ENCODE measurements at places on chromosomes 11 and 22.

DNA sequence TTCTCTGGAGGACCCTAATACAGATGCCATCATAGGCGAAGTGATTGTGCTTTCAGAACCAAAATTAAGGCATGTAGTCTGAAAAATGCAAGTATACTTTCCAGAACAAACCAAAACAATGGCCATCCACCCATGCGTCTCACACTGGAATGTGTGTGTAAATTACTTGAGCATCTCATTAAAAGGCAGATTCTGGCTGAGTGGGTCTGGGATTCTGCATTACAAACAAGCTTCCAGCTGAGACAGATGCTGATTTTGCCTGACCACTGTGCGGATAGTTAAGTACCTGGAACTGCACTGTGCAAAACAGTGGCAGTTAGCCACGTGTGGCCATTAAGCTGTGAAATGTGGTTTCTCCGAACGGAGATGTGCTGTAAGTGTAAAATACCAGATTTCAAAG is 26.2 kb downstream of the RRP7A start:
- no peak for DNase-seq

- no peak for DNase-seq
Observed at GRCh38 chr11:73381589-73381988, 5.4 kb downstream of the RELT start.

- DNase-seq: no peak
Observed at GRCh38 chr11:61844909-61845565, 16.9 kb downstream of the FADS2 start.

DNA sequence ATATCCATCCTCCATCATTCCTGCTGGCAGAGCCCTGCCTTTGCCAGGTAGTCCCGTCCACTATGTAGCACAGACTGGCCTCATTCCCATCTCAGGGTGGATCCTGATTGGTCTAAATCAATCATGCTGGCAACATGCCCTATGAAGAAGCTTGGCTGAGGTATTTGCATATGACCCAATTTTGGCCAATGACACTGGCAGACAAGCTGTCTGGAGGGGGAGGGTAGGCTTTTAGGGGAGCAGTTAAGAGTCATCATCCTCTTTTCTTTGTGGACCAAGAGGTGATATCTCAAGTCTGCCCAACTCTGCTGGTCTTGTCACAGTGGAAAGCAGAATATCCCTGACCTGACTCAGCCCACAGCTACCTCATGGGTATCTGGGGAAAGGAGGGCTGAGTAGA is 5.1 kb downstream of the CCDC89 start:
- no peak for DNase-seq

GRCh38 chr11:35387111-35387982 is 32.0 kb downstream of the SLC1A2 start:
- DNase-seq: no peak

GRCh38 chr11:75371949-75372876 is 20.8 kb upstream of the ARRB1 start:
- no peak for DNase-seq

DNA sequence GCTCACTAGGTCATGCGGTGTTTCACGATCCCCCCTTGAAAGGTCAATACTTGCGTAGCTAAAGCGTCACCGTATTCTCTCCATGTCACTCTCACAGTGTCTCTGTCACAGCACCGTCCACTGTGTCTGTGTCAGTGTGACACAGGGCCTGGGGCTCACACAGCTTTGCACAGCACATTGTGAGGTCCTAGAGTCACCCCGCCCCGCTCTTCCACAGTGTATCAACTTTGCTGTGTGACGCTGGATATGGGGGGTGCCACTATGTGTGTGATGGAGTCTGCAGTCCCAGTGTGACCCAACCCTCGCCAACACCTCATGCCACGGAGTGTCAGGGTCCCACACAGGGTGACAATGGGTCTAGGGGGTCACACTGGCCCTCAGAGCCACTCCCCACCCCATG is 583 bp downstream of the P4HA3 start:
- no peak for DNase-seq
